Eye (tissue), 1 donor: ENCODE measurements at places on chromosomes 7 and 10.

GRCh38 chr10:2984682-2985081, 82.7 kb upstream of the PFKP start:
- no peak for DNase-seq

GRCh38 chr7:150835702-150836280, 16.5 kb upstream of the AOC1 start:
- no peak for DNase-seq

- peak; percentile 63 for DNase-seq
These were observed 25.7 kb upstream of the CDK14 start for GRCh38 chr7:90570373-90570959.

DNA sequence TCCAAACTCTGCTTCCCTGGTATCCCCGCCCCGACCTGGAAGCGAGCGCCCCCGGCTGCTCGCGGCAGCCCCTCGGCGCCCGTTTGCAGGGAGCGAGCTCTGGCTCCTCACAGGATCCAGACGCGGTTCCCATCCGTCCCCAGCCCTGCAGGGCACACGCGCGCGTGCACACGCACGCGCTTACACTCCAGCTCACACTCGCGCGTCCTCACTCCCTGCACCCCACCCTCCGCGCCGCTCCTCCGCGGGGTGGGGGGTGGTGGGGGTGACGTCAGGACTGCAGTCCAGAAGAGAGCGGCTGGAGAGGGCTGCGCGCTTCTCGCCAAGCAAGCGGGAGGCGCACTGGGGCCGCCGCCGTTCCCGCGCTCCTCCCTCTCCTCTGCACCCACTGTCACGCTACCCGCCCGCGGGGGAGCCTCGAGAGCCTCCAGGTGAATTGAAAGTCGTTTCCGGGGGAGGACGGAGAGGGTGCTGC, 255.6 kb downstream of the OTUD1 start:
- peak; percentile 92 for DNase-seq

GRCh38 chr7:95867309-95867708, 95.0 kb downstream of the DYNC1I1 start:
- no peak for DNase-seq

- no peak for DNase-seq
These were observed 162.6 kb downstream of the KLF6 start for GRCh38 chr10:3622427-3622826.

DNA sequence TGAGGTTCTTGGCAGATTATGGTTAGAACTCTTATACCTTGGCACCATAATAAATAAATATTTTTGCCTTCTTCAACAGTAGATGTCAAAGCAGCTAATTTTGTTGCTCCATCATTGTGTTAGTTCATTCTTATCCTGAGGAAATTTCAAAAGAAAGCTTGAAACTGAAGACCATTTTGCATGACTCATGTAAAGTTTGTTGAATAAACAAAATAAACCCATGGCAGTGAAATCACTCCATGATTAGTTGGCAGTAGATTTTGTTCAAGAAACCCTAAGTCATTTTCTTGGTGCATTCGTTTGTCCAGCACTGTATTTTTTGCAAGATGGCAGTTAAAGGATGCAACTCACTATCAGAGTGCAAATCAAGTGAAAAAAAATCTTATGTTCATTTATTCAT, 91.6 kb downstream of the HECW1 start:
- no peak for DNase-seq

- no peak for DNase-seq
These were observed 7.9 kb downstream of the LAT2 start for GRCh38 chr7:74217455-74218342.

DNA sequence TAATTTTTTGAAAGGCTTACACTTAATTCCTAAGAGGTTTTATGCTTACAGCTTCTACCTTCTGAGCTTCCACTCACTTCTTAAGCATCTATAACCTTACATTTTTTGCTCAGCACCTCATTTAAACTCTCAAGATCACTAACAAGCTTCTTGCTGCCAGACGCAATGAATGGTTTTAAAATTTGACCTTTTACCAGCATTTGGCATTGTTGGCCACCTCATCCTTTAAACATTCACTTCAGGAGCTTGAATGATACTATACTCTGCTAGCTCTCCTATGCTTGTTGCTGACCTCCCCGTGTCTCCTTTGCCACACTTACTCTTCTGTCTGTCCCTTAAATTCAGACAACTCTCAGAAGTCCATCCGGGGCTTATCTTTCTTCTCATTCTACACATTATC, 37.7 kb upstream of the ODAD2 start:
- no peak for DNase-seq

DNA sequence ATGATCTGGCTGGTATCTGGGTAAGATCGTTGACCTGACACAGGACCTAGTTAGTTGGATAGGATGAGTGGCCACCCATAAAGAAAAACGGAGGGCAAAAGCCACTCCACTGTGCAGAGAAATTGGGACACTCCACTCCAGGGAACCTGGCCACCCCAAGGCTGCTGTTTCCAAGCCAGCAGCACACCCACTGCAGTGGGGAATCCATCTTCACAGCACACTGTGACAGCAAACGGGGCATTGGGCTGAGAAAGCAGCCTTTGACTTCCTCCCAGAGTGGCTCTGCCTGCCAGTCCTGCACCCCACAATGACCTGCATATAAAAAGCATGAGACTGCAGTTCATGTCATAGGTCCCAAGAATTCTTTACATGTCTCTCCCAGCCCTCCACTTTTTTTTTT, 52.9 kb downstream of the MTPN start:
- DNase-seq: no peak

- no peak for DNase-seq
These were observed 9.9 kb downstream of the EPDR1 start for GRCh38 chr7:37930226-37930948.

DNA sequence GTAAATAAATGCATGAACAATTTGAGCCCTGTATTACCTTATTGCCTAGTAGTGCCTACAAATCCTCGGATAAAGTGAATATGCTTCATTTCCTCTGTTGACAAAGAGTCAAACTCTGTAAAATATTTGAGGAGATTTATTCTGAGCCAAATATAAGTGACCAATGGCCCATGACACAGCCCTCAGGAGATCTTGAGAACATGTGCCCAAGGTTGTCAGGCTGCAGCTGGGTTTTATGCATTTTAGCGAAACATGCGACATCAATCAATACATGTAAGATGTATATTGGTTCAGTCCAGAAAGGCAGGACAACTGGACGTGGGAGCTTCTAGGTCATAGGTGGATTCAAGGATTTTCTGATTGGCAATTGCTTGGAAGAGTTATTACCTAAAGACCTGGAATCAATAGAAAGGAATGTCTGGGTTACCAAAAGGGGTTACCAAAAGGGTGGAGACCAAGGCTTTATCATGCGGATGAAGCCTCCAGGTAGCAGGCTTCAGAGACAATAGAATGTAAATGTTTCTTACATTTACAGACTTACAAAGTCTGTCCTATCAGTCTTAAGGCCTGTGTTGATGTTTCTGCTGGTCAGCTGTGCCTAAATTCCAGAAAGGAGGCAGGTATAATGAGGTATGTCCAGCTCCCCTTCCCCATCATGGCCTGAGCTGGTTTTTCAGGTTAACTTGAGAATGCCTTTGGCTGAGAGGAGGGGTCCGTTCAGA, 220.1 kb upstream of the FZD1 start:
- DNase-seq: no peak

GRCh38 chr10:13873196-13873595, 286.4 kb downstream of the PRPF18 start:
- no peak for DNase-seq

DNA sequence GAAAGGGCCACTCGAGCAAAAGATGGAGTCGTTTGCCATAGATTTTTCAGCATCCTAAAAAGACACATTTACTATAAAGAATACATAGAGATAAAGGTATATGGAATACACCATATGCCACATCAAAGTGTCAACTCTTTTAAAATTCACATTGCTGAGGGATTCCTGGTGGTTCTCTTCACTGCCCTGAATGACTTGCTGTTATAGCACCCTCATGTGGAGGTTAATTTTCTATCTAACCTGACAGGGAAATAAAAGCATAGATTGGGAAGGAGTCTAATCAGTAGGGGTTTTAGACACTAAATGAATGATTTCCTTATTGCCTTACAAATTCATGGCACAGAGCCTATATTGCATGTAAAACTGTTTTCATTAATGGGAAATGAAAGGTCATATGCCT, 25.9 kb downstream of the DNAH11 start:
- DNase-seq: peak; percentile 36

DNA sequence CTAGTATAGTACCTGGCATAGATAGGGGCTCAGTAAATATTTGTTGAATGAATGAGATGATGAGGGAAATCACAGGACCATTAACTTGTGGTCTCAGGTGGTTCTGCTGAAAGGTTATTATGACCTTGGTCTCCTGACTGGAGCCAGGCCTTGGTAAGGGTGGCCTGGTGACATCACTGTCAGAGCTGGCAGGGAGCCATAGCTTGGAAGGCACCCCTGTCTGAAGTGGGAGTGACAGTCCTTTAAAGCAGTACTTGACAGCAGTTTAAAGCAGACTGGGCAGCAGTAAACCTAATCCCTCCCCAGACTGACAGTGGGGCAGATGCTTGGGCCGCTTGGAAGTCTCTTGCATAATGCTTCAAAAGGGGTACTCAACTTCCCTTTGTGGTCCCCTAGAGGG, 13.4 kb downstream of the DPCD start:
- no peak for DNase-seq

DNA sequence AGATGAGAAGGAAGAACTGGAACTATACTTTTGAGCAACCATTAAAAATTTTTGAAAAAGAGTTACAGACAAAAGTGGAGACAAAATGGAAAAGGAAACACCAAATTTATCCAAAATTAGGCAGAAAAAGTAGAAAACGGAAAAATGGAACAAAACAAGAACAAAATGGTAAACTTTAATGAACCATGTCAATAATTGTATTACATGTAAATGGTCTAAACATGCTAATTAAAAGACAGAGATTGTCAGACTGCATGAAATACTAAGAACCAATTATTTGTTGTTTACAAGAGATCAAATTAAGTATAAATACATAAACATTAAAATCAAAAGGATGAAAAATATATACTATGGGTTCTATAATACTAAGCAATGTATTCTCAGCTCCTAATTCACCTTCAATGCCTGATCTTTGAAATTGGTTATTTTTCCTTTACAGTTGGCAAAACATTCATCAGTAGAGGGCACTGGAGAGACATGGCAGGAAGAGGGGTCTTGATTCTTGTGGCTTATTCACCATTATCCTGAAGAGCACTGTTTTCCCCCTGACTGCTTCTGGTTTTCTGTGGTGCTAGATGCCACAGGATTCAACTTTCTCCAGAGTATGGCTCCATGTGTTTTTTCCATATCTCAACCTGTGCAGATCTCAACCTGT, 124.9 kb downstream of the ELFN1 start:
- no peak for DNase-seq

- DNase-seq: peak; percentile 9
These were observed 100.1 kb upstream of the PTN start for GRCh38 chr7:137443616-137444015.

- peak; percentile 74 for DNase-seq
These were observed 34.2 kb downstream of the KLF6 start for GRCh38 chr10:3750854-3751253.

DNA sequence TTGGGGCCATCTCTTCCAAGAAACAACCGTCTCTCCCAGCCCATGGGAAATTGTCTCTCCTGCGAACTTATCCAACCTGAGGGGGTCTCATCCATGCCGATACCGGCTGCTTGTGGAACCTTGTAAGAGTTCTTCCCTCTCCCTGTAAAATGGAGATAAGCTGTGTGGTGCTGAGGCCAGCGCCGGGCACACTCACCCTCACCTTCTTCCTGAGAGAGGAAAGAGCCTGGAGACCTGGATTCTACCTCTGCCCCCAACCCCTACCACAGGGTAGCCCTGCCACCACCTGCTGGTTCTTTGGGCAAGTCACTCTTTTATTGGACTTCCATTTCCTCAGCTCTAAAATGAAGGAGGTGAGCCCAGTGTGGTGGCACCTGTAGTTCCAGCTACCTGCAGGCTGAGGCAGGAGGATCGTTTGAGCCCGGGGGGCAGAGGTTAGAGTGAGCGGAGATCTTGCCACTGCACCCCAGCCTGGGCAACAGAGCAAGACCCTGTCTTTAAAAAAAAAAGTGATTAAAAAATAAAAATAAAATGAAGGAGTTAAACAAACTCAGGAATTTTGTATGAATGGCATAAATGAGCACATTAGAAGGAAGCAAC, 38.4 kb upstream of the PSAP start:
- DNase-seq: no peak

GRCh38 chr10:96201525-96201924, 69.8 kb downstream of the BLNK start:
- DNase-seq: no peak

DNA sequence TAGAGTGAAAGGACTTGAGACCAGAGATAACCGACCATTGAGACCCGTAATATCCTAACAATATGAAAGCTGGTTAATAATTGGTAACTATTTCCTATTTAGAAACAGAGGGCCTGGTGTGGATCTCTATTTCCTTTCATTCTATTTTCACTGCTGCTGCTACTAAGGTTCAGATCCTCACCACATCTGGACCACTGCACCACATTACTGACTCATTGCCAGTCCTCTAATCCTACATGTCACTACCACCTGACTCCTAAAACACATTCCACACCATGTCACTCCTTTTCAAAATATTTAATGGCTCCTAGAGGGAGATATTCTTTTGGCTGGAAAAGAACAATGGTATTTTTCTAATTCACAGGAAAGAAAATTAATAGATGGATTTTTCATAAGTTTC, 6.4 kb downstream of the USP54 start:
- DNase-seq: no peak

- DNase-seq: no peak
These were observed 4.1 kb downstream of the ZNF680 start for GRCh38 chr7:64558781-64559180.

GRCh38 chr10:132688580-132689420, 97.1 kb downstream of the NKX6-2 start:
- no peak for DNase-seq

DNA sequence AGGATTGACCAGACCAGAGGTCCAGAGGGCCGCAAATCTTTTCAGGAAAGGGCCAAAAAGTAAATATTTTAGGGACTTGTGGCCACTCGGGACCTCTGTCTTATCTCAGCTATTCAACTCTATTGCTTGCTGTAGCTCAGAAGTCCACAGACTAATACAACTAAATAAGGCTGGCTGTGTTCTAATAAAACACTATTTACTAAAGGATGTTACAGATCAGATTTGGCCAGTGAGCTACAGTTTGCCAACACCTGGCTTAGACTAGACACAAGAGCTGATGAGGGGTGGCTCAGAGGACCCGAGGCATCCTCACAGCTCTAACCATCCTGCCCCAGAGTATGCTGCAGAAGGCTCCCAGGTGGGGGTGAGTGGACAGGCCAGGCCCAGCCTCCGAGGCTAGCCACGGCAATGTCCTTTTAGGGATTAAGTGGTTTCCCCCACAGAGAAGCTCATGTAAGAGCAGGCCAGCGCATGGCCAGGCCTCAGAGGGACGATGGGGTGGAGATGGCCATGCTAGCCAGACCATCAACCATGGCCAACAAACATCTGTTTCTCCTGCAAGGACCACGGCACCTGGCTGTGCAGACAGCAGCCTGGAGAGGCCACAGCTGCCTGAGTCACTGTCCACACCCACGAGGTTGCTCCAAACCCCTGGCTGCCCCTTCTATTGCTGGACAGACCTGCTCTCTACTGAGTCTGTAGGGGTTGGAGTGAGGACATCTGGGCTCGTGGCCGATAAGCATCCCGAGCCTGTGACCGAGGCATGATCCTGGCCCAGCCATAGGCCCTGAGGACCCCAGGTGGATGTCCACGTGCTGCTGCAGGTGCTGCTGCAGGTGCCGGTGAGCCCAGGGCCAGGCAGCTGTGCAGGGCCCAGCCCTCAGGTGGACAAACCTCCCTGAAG, 76.5 kb downstream of the AFAP1L2 start:
- no peak for DNase-seq

GRCh38 chr10:92291921-92292845, 1.2 kb downstream of the MARCHF5 start:
- peak; percentile 68 for DNase-seq
